ENCODE measurements at places on chromosomes 5 and 9. TPM values are rescaled to one million over a fixed set of nuclear protein-coding genes. Genes with fewer than 3 reads are reported as not detected.

Gene IFNA4
- not detected for polyA plus RNA-seq

Gene ALDOB
- polyA plus RNA-seq = 1.2 TPM

Gene MYORG
- polyA plus RNA-seq = 9.8 TPM

Gene ANKRD33B
- 4.7 TPM for polyA plus RNA-seq

Gene CDH18
- polyA plus RNA-seq = 0.06 TPM

Gene DHFR
- 11.3 TPM for polyA plus RNA-seq

Gene PRDM9
- polyA plus RNA-seq = not detected

GRCh38 chr5:117131048-117131679, 556.5 kb upstream of the SEMA6A start:
- no peak for DNase-seq

- DNase-seq = no peak
Observed at GRCh38 chr5:137667341-137667740, 68.5 kb downstream of the KLHL3 start.

GRCh38 chr9:97571664-97572063, 61.5 kb downstream of the TSTD2 start:
- no peak for DNase-seq

- no peak for DNase-seq
Observed at GRCh38 chr5:176577312-176578176, 28.4 kb downstream of the CDHR2 start.

- no peak for DNase-seq
Observed at GRCh38 chr5:119379942-119380547, 24.2 kb downstream of the TNFAIP8 start.

DNA sequence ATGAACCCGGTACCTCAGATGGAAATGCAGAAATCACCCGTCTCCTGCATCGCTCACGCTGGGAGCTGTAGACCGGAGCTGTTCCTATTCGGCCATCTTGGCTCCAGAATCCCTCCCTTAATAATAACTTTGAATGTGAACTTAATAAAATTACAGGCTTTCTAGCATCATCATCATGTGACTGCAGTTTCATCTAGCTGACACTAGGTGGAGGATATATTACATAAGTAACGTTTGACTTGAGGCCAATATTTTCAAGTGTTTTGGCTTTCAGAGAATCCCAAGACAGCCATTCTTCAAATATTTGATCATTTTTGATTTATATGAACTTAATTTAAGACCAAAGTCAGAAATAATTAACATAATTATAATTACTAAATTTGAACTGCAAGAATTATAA, 474.9 kb upstream of the CDH10 start:
- DNase-seq = no peak

DNA sequence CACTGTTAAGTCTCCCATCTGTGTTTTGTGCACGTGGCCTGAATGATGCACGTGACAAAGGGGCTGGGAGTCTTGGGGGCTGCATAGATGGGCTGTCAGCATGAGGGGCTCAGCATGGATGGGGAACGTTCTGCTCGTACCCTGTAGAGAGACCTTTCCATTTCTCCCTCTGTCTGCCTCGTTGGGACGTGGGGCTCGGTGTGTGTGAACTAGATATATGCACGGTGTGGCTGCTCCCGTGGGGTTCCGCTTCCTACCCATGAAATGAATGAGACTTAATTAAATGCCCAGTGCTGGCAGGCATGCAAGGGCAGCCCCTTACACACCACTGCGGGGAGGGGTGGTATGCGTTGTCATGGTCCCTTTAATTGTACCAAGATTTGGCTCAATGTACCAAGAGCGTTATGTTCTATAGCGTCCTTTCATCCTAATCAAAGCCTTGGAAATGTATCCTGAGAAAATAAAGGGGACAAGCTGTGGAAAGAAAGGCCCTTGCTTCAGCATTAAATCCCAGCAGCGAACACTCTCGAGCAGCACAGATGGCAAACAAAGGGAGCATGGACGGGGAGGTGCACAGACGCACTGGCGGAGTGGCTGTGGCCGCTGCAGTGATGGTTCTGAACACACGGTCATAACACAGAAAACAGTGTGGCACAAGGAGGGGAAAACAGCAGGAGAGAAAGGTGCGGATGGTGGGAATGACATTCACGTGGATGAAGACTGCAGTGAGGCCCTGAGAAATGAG, 66.8 kb downstream of the RASGEF1C start:
- DNase-seq = no peak

GRCh38 chr5:54838843-54839242, 146.6 kb downstream of the ESM1 start:
- DNase-seq = no peak

DNA sequence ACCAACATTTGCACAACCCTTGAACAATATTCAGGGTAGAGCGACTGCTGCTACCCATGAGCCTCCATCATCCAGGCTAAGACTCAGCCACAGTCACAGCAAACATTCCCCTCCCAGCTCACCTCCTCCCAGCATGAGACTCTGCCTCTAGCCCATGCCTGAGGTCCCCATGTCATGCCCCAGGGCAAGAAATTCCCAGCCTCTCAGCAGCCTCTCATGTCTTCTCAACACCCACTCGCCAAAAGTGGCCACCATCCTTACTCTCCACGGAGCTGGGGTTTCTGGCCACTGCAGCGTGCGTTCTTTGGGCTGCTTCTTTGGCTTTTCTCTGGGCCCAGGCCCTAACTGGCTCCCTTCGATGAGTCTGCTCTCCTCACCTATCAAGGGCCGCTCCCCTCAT, 82.2 kb downstream of the NSUN2 start:
- no peak for DNase-seq

GRCh38 chr5:22643356-22643755, 209.8 kb downstream of the CDH12 start:
- DNase-seq = no peak
